ENCODE measurements at places on chromosomes 13 and 19.

- DNase-seq, result no peak
Observed at GRCh38 chr13:38661010-38661675, 25.7 kb upstream of the FREM2 start.

- no peak for DNase-seq
Observed at GRCh38 chr13:104694397-104694796, 1628.2 kb upstream of the SLC10A2 start.

- no peak for DNase-seq
Observed at GRCh38 chr19:35226748-35227147, 1.8 kb downstream of the FAM187B start.

GRCh38 chr13:73171271-73171682 is 112.5 kb downstream of the KLF5 start:
- no peak for DNase-seq

DNA sequence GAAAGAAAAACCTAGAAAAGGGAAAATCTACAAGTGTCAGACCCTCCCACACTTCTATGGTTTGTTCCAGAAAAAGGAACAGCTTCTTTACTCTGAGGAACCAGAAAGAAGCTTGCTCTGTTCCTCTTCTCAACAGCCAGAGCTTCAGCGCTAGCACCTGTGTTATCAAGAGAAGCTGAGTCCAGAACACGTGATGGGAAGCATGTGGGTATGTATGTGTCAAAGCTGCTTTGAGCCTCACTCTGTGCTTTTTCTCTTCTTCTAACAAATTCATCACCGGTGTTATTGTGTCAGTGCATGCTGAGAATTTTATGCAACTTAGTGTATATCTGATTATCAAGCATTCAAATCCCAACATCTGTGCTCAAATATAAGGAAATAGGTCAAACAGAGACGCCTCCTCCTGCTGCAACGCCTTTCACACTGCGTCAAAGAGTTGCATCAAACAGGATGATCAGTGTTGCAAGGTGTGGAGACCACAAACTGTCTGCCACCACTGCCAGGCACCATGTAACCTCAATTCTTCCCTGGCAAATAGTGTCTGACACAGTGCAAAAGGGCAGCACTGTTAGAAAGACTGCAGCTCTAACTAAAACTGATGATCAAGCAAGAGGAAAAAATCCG is 83.9 kb downstream of the LRRC63 start:
- DNase-seq, result no peak

GRCh38 chr13:50911081-50911631 is 1.6 kb downstream of the RNASEH2B start:
- no peak for DNase-seq

- no peak for DNase-seq
Observed at GRCh38 chr19:54141356-54141755, 3.8 kb downstream of the CNOT3 start.

DNA sequence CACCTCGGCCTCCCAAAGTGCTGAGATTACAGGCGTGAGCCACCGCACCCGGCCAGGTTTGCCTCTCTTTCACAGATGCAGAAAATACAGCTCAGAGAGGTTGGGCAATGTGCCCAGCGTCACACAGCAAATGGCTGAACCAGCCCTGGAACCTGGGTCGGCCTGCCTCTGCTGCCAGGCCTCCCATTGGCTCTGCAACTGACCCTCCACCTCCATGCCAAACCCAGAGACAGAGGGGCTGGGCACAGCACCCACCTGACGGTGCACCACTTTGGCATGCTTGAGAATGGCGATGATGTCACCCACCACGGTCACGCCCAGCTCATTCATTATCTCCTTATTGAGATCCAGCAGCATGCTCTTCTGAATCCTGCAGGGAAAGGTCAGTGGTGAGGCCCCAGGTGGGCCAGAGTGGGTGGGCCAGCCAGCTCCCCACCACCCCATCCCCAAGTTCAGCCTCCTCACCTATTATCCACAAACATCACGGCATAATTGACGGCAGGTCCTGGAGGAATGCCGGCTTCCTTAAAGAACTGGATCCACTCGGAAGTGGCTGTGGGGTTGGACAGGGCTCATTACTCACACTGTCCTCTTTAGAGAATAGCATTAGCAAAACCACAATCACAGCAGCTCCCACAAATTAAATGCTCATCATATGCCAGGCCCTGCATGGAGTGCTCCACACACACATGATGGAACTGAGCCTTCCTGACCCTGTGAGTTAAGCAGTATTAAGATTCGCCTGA is 12.2 kb downstream of the C19orf47 start:
- DNase-seq, result no peak

DNA sequence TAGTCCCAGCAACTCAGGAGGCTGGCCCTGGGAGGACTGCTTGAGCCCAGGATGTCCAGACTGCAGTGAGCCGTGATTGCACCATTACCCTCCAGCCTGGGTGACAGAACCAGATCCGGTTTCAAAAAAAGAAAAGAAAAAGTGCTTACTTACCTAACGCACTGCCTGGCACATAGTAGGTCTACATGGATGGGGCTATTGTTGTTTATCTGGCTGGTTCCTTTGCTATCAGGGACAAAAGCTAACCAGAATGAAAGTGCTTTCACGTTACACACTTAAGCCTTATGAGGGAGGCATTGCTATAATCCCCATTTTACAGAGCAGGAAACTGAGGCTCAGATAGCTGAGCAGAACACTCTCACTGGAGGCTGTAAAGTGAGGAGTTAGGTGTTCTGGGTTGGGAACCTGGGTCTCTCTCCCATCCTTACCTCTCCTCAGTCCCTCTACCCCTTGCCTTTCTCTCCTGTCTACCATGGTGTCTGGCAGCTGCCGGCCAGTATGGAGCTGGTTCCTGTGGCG is 2.8 kb downstream of the DNM2 start:
- no peak for DNase-seq

DNA sequence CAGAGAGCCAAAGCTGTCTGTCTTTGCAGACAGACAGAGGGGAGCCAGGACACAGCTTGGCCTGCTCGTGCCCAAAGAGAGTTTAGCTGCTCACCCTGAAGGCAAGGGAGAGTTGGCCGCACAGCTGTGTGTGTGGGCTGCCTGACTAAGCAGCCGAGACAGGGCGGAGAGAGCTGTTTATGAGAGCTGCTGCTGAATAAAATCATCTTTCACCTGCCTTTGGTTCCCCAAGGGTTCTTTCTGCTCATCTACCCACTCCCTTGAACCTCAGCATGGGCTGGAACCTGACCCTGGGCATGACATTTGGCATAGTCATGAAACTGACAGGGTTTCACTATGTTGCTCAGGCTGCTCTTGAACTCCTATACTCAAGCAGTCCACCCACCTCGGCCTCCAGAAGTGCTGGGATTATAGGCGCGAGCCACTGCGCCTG is 98.2 kb downstream of the RBM26 start:
- DNase-seq, result no peak

DNA sequence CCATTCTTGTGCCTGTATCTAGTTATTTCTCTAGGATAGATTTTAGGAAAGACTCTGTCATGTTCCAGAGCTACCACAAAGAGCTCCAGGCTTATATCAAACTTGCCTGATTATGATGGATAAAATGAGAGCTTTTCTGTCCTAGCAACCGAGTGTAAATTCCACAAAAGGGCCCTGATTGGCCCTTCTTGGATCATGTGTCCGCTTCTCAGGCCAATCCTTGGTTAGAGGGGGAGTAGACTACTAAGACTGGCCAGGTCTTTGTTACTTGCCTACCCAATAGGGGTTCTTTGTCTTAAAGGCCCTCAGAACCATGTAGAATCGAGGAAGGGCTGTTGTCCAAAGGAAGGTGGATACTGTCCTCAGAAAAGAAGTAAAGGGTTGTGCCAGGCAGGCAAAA is 2.4 kb downstream of the DHX34 start:
- no peak for DNase-seq

GRCh38 chr13:74449811-74450524 is 315.8 kb upstream of the KLF12 start:
- no peak for DNase-seq

DNA sequence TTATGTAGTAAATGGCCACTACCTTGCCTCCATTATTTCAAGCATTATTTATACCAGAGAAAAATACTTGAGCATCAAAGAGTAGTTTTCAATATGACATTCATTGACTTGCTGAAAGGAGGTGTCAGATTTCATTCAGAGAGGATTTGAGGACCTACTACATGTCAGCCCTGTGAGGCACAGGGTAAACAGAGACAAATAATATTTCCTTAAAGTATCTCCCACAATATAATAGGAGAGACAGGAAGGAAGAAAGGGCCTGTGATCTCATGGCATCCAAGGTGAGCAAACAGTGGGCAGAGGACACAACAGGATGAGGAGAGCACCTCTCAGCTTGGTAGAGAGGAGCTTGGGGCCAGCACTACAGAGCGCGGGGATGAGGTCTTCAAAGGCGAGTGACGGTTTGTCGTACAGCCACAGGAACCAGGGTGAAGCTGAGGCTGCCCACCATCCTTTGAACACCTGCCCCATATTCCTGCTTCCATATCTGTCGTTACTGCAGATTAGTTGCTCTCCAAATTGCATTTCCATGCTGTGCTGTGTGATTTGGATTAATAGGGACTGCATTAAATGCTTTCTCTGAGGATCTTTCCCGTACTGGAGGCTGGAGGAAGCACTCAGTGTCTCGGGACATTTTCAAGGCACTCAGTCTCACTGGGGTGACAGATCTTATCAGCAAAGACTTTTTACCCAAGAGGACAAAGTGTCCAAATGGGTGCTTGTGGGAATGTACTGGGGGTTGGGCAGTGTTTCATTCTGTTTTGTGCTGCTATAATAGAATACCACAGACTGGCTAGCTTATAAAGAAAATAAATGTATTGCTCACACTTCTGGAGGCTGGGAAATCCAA is 59.2 kb downstream of the GJA3 start:
- no peak for DNase-seq

DNA sequence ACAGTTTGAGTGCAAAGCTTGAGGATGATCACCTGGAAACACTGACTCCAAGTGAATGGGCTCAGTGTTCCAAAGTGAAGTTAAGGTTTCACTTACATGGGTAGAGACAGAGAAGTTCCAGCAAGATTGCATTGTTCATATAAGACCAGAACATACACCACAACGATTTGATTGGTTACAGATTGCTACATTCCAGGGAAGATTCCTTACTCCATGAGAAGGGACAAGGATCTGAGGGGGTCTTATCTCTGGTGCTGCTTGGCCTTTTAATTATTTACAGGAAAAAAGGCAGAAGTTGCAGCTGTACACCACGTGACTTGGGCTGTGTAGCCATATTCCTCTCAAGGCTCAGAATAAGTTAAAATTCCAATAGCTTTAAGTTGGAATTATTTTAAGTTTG is 12.3 kb downstream of the WDFY2 start:
- DNase-seq, result no peak

GRCh38 chr19:41744850-41745249 is 10.5 kb upstream of the CEACAM6 start:
- no peak for DNase-seq

DNA sequence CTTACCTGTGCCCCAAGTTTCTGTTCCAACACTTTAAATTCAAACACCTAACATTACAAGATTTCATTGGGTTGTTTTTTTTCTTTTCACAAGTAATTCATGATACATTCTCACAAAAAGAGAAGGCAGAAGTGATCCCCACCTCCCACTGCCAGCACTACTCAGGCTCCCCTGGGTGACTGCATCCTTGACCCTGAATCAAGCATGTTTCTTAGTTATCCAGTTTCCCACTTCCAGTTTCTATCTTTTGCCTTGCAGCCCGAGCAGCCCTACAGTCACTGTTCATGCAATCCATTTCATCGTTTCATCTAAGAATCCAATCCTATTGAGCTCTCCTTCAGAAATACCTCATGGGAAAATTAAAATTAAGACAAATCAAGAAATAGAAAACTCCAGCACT is 61.4 kb downstream of the RNASEH2B start:
- DNase-seq, result no peak

DNA sequence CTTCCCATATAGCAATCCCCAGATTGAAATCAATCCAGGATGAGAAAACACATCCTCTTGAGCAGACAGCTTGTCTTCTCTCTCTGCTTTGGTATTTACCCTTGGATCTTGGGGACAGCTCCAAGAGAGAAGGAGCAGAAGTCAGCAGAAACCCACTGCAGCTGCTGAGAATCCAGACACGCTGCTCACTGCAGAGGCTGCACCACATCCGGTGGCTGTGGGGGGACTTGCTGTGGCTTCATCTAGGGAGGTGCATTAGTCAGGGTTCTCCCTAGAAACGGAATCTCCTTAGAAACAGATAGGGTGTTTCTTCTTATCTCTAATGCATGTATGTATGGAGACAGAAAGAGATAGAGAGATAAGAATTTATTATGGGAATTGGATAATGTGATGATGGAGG is 2.7 kb downstream of the CYP4F12 start:
- no peak for DNase-seq

DNA sequence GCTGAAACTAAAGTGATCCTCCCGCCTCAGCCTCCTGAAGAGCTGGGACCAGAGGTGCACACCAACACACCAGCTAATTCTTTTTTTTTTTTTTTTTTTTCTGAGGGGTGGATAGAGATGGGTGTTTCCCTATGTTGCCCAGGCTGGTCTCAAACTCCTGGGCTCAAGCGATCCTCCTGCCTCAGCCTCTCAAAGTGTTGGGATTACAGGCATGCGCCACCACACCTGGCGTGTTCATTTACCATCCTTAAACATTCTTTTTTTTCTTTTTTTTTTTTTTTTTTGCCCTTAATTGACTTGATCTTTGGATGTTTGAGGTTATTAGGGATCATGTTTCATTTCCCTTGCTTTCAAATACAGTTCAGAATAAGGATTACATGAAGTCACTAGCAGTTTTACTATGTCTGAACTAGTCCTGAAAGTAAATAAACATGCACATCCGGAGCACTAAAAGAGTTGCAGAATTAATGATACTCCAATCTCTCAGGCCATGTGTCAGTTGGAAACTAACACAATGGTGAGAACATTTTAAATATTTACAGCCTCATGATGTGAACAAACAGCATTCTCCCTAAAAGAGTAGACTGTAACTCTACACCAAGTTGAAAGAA is 10.2 kb downstream of the UTP14C start:
- no peak for DNase-seq

DNA sequence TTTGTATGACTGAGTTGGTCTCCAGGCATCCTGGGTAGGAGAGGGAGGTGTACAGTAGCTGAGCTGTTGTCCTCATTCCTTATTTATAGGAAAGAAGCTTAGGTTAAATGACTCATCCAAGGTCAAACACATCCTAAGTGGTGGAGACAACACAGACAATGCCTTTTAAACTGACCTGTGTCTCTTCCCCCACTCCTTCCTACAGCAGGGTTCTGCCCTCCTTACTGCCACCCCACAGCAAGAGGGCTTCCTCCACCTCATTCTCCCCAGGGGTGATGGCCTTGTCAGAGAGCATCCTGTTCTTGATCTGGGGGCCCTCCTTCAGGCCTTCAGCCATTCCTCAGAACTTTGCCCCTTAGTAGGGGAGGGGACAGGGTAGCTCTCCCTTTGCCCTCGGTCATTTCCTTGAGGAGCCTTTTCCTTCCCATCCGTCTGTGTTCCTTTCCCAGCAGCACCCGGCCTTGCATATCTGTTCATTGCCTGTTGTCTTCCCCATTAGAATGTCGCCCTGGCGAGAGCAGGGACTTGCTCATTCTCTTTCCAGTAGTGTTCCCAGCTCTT is 48.2 kb upstream of the GPI start:
- no peak for DNase-seq

DNA sequence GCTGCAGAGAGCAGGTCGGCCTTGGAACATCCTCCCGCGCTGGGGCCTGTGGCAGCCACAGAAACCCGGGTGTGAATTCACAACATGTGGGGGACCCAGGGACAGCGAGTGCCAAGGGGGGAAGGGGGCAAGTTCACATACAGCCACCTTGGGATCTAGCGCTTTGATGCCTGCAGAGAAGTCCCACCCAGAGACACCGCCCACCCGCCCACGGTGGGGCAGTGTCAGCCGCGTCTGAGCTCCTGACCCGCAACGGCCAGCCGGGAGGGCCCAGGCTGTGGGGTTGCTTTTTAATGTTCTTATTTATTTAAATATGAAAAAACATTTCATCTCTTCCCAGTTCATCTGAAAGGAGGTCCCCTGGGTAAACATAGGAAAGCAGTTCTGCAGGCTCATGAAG is 12.9 kb downstream of the MYDGF start:
- no peak for DNase-seq
